Stimulated activated CD4-positive, alpha-beta T cell treated with anti-CD3 and anti-CD28 coated beads, Interleukin-2, amount 100 ng/mL, for 48 hours (primary cell): ENCODE measurements at places on chromosomes 1 and 21.
A peak's percentile ranks its signal among the peaks of the same experiment; 100 is the strongest.

GRCh38 chr21:45615145-45615711, 28.3 kb upstream of the PCBP3 start:
- peak; percentile 63 for DNase-seq

GRCh38 chr1:31523769-31524168, 52.5 kb upstream of the TINAGL1 start:
- DNase-seq, result no peak

GRCh38 chr1:86159800-86160199, 3.2 kb upstream of the COL24A1 start:
- DNase-seq, result no peak

- DNase-seq, result no peak
Observed at GRCh38 chr1:22925111-22925510, 47.6 kb downstream of the LACTBL1 start.

GRCh38 chr1:203480525-203481084, 5.0 kb downstream of the PRELP start:
- no peak for DNase-seq
